ENCODE measurements at places on chromosomes 5 and 9.
A peak's percentile ranks its signal among the peaks of the same experiment; 100 is the strongest.

DNA sequence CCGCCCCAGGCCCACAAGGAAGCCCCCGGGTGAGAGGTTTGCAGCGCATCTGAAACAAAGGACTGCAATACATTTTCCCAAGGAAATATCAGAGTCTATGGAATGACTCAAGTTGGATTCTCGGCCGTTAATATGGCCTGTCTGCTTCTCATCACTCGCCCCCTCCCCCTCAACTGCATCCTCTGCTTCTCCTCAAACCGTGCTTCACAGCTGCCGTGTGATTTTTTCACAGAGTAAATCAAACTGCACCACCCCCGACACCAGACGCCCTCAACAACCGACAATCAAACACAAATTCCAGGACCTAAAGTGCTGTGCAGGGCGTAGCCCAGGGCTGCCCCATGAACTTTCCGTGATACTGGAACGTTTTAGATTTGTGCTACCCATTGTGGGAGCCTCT is 176.9 kb downstream of the ROR2 start:
- no peak for DNase-seq

- no peak for DNase-seq
Observed at GRCh38 chr9:1273859-1274258, 223.7 kb downstream of the DMRT2 start.

DNA sequence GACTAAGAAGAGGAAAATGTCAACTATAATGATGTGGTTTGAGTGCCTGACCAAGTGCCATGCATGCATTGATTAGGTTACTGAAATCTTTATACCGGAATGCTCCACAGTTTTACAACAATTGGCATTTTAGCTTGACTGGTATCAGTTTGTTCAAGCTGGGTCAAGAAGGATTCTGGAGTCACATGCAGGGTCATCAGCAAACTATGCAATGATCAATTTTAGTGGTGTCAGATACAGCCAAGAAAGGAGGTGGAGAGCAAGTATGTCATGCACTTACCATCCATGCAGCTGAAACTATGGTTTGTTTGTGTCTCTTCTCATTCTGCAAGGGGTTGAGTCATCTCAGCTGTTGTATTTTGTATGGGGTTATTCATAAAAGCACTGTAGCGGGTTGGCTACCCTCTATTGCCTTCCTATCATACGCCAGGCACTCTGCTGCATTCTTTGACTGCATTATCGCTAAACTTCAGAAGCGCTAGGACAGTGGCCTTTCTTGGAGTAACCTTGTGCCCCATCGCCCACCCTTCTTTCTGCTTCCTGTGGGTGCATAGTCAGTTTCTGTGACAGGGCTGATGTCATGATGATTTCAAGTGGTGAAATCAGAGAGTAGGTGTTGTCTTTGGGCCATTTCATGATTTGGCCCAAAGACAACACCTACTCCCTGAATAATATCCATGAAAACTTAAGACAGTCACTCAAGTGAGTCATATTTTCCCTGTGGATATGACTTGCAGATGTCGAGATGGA is 145.4 kb downstream of the MTX3 start:
- DNase-seq, result no peak

- DNase-seq, result peak; percentile 44
Observed at GRCh38 chr5:149749481-149750365, 19.6 kb downstream of the PPARGC1B start.

- DNase-seq, result no peak
Observed at GRCh38 chr9:18543406-18544192, 69.6 kb downstream of the ADAMTSL1 start.

DNA sequence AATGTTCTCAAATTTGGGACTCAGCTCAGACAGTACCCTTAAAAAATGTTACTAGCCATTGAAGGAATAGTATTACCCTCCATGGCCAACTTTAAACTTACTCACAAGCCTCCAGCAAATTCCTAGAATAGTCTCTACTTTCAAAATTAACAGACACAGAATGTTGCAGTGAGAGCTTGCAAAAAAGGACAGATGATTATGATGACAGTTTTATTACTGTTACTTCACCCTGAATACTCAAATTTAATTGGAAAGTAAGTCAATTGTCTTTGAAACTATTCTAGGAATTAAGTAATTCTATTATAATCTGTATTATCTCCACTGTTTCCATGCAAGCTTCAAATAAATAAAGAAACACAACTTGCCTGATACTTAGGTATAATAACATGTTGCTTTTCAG is 288.3 kb downstream of the SLF1 start:
- no peak for DNase-seq

DNA sequence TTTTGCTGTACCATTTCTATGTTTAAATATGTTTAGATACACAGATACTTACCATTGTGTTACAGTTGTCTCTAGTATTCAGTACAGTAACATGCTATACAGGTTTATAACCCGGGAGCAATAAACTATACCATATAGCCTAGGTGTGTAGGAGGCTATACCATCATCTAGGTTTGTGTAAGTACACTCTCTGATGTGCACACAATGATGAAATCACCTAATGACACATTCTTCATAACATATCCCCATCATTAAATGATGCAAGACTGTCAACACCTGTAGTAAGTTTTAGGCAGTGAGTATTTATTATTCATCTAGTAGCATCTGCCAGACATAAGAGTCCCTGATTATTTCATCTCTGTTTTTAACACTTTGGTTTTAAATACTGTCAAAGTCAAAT is 7.3 kb upstream of the DHFR start:
- DNase-seq, result no peak

GRCh38 chr5:2699686-2700085 is 51.8 kb downstream of the IRX2 start:
- DNase-seq, result no peak

DNA sequence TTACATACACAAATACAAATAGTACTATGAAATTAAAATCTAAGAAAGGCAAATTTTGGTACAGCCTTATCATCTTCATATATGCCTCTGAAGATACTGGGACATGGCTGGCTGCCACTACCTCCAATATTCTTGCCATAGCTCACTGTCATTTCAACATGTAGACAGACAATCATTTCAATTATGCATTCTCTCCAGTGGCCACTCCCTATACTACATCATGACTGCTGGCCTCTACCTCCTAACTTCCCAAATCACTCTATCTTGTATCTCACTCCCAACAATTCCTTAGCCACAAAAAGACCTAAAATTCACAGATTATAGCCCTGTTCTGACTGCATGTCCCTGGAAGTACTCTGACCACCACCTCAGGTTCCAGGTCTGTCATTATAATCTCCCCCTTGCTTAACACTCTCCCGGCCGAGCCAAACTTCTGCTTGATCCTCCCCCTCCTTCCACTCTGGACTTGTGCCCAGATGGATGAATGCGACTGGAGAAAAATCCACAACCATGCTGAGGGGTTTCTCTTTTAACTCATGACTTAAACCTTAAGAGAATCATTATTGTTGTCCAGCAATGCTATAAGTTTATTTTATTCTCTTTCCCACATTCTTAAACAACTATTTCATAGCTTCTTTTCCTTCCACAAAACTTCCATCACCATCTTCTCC is 225.3 kb upstream of the TLE4 start:
- no peak for DNase-seq

DNA sequence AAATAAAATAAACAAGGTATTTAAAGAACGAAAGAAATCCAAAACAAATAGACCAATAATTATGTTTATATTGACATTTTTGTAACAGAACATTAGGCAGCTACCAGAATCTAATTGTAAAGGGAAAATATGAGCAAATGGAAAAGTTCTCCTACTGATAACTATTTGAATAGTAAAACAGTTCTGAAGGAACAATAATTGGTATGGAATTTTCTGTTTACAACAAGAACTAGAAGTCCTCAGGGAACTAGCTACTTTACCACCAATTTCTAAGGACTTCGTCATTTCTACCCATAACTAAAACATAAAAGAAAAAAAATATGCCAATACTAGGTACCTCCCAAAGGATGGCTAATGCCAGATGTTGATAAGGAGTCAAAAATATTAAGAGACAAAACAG is 58.5 kb downstream of the AP3B1 start:
- DNase-seq, result no peak

Data from WERI-Rb-1 (cell line).